RWPE2 (cell line): ENCODE measurements at places on chromosomes 3 and 15.

DNA sequence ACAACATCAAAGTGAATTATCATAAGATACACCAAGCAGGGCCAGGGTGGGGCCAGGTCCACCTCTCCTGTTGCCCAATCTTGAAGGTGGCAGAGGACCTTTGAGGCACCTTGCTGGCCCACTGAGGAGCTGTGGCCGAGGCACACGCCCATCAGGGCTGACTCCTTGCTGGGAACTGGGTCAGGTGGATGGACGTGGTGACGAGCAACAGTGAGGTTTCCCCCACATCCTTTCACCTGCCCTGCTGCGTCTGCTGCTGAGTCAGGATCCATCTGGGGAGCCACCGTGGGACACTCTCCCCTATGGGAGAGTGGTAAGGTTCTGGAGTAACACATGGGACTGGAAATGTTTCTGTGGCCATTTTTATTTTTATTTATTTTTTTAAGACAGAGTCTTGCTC, 17.3 kb upstream of the FURIN start:
- no peak for DNase-seq

GRCh38 chr15:64683378-64683777, 92.0 kb downstream of the RBPMS2 start:
- DNase-seq, result no peak

GRCh38 chr3:197001972-197002700, 27.5 kb downstream of the MELTF start:
- DNase-seq, result no peak

DNA sequence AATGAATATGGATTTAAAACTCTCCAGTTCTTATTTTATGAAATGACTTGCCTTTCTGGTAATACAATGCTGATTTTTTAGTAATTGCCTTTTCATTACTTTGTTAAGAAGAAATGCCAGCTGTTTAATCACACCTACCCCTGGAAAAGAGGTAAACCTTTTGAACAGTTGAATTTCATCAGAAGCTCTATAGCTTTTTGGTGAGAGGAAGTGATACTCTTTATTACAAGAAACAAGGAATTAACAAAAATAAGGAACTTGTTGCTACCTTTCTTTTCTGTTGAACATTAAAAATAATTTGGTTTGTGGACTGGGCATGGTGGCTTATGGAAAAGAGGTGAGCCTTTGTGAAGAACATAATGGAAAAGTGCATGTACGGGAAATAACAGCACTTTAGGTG, 19.7 kb downstream of the BLOC1S6 start:
- no peak for DNase-seq

- no peak for DNase-seq
These were observed 156.1 kb downstream of the VPS8 start for GRCh38 chr3:184968115-184968514.

DNA sequence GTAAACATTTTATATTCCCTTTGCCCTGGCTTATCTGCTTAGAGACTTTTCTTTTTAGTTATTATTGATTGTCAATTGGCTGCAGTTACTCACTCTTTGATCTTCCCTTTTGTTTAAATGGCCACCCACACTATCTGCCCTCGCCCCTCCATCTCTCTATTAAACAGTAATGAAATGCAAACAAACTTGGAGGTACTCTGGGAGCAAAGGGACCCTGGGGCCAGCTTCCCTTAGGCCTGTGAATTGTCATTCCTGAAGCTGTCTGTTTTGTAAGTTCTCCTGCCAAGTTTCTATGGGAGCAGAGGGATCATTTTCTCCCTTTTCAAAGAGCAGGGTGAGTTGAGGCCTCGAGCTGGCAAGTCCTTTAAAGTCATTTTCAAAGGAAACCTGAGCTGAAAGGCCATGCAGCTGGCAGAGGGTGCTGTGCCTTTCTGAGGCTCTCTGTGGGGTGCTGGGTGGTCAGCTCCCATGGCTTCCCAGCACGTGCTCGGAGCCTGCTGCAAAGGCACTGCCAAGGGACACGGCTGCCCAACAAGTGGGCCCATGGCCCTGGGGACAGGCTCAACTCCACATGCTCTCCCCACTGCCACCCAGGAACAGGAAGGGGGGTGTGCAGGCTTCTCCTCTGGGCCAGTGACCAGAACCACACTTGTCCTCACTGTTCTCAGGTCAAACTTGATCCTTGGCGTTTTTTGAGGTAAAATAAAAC, 17.4 kb upstream of the RTP2 start:
- no peak for DNase-seq

DNA sequence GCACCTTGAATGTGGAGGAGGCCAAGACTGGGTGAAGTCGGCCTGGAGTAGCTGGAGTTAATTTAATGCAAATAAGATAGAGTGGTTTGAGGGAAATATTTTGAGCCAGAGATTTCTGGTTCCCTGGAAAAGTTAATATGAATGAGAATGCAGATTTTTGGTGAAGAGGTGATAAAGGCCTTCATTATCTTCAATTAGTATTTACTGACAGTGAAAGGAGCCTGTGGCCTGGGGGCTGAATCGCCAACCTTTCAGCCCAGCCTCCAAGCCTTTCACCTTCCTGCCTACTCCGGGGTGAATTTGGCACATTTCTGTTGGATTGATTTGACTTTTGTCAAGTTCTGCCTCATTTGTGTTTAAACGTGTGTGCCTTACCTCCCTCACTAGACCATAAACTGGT, 147.8 kb downstream of the SOX2 start:
- DNase-seq, result no peak

DNA sequence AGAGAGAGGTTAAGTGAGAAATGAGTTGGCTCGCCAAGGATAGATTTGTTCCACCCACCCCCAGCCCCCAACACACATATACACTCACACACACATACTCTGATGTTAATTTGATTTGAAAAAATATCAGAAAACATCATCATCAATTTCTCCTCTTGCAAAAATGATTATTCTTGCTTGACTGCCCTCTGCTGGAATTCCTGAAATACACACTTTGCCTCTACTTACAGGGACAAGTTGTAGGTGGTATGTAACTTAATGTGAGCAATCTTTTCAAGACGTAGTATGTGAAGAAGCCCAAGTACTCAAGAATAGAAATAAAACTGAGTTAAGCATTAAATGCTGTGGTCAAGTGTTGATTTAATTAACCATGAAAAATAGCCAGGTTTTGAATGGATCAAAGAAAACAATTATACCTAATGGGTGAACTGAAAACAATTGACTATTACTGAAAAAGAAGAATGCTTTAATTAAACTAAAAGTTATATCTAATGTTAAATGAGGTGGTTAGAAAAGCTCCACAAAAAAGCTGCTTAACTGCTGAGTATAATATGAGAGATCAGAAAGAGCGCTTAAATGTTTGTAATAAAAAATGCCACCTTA, 46.6 kb upstream of the MDFIC2 start:
- DNase-seq, result no peak

- DNase-seq, result no peak
These were observed 29.4 kb downstream of the MRAS start for GRCh38 chr3:138377804-138378203.
